ENCODE measurements at places on chromosomes 16 and 17.

GRCh38 chr17:28466521-28467048 lies 6.9 kb upstream of the SLC13A2 start:
- no peak for DNase-seq

GRCh38 chr17:36674278-36674650 lies 72.9 kb downstream of the MRM1 start:
- DNase-seq: no peak

DNA sequence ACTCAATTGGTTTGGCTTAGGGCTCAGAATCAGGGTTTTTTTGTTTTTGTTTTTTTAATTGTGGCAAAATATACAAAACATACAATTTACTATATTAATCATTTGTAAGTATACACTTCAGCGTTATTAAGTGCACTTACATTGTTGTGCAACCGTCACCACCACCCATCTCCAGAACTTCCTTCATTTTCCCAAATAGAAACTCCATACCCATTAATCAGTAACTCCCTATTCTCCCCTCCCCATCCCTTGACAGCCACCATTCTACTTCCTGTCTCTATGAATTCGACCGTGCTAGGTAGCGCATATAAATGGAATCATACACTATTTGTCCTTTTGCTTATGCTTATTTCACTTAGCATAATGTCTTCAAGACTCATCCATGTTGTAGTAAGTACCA lies 45.2 kb upstream of the DHX40 start:
- DNase-seq: no peak

GRCh38 chr17:42992872-42993271 lies 5.3 kb upstream of the RPL27 start:
- no peak for DNase-seq

All from stimulated activated CD8-positive, alpha-beta memory T cell treated with anti-CD3 and anti-CD28 coated beads, Interleukin-15, amount 100 ng/mL, for 4 hours (primary cell).